ENCODE measurements at places on chromosomes 12 and 14.

GRCh38 chr12:104695453-104696148 lies 238.9 kb downstream of the CHST11 start:
- peak; percentile 93 for DNase-seq

- no peak for DNase-seq
Observed at GRCh38 chr12:93197067-93197593, 180.6 kb upstream of the NUDT4 start.

- DNase-seq: peak; percentile 8
Observed at GRCh38 chr12:62912644-62913043, 22.3 kb downstream of the PPM1H start.

GRCh38 chr12:7058850-7059395 lies 1.6 kb upstream of the C1S start:
- no peak for DNase-seq

DNA sequence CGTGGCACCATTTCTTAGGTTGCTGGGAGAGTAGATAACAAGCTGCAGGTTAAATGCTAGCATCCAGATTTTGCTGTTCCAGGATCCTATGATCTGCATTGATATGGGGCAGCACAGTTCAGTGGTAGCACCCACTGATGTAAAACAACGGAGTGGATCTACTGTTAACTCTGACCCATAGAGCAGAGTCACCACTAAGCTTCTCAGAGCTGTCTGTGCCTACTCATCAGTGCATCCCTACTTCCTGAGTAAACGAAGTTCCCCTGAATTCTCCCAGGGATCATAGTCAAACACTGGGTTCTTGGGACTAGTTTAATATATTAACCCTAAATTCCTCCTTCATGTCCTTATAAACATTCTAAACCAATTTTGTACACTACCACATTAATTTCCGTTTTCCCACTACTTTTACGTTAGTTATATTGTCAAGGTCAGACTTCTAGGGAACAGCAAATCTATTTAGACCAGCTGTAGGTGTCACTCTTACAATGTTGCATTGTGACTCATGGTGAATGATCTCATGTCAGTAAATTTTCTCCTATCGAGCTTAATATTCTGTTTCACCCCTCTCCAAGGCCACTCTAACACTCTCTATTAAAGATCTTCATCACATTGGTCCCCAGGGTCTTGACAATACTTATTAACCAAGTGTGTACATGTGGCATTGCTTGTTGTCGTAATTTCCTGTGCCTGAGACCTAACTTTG lies 10.3 kb downstream of the RERGL start:
- no peak for DNase-seq

- DNase-seq: no peak
Observed at GRCh38 chr12:98591209-98591608, 2.3 kb upstream of the SLC25A3 start.

GRCh38 chr12:23893611-23894010 lies 55.9 kb downstream of the SOX5 start:
- no peak for DNase-seq

DNA sequence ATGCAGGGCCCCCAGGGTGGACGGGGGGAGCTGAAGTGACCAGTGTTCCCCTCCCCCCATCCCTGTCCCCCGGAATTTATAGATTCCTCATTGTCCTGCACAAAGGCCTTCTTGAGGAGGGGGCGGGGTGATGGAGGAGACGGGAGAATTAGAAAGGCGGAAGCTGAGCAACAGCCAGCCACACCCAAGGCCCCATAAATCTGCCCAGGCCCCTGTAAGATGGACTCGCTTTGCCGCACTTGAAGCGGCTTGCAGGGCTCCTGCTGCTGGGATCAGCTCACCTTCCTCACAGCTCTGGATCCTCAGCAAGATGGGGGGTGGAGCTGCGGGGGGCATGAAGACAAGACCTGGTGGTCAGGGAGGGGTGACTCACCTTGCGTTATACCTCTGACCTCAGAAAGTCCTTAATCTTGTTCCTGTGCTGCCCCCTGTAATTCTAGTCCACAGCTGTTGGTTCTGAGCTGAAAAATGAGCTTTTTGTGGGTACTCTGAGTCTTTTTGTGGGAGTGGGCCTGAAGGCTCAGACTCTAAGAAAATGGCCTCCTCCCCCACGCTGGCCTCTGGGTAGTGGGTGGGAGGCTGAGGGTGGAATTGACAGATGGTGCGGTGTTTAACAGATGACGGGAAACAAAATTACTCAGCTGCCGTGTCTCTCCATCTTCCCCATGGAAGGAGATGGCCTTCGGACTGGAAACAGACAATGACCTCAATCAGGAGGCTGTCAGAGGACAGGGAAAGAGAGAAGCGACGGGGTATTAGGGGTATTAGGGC lies 15.8 kb upstream of the ANKRD33 start:
- DNase-seq: peak; percentile 11

GRCh38 chr14:33958605-33959226 lies 7.8 kb upstream of the EGLN3 start:
- no peak for DNase-seq

DNA sequence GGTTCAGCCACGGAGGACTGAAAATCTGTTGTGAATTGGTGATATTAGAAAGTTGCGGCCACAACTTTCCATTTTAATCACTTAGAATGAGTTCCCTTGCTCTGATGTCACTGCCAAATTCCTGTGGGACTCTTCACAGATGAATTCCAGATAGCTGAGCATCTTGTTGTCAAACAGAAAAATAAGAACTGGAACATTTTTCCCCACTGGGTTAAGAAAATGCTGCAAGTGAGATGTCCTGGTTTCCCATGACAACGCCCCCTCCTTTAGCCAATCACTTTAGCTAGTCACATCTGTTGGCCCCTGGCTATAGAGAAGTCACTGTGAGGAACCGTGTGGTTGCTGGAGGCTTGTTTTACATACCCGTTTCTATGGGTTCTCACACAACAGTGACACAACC lies 135.9 kb downstream of the KTN1 start:
- DNase-seq: no peak

DNA sequence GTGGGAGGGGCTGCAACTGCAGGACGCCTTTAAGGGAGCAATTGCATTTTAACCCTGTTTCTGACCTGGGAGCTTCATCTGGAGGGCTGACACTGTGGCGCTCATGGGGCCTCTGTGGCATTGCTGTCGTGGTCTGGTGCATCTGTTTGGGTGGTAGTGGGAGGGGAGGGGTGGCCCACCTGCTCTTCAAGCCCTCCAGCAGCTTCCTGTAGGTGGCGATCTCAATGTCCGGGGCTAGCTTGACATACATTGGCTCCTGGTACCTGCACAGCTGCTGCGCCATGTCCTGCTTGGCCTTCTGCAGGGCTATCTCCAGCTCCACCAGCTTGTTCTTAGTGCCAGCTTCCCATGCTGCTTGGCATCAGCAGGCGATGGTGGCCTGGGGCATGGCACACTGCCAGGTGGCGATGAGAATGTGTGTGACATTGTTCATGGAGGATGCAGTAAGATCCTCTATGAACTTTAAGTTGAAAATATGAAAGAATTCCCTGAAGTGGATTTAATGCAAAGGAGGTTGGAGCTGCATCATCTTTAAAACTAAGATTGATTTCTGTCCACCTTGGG lies 7.7 kb upstream of the KRT82 start:
- DNase-seq: no peak

- no peak for DNase-seq
Observed at GRCh38 chr12:131942671-131943070, 7.1 kb upstream of the EP400 start.

DNA sequence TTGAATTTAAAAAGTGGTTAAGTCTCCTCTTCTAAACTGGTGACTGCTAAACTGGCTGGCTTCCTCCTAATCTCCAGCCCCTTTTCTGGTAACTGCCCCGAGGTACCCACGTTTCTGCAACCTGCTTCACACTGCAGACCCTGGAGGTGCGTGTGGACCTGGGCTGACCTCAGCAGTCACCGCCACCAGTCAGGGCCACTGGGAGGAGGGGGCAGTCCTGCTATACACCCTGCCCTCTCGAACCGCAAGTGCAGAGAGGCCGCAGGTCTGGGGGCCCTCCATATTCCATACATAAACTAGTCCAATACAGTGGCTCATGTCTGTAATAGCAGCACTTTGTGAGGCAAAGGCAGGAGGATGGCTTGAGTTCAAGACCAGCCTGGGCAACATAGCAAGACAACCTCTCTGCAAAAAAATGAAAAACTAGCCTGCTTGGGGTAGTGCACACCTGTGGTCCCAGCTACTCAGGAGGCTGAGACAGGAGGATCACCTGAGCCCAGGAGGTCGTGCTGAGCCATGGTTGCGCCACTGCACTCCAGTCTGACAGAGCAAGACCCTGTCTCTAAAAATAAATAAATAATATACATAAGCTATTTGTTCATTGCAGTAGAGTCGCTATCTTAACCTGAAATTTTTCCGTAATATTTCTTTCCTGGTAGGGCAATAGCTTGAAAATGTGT lies 25.6 kb downstream of the VPS37B start:
- DNase-seq: no peak

DNA sequence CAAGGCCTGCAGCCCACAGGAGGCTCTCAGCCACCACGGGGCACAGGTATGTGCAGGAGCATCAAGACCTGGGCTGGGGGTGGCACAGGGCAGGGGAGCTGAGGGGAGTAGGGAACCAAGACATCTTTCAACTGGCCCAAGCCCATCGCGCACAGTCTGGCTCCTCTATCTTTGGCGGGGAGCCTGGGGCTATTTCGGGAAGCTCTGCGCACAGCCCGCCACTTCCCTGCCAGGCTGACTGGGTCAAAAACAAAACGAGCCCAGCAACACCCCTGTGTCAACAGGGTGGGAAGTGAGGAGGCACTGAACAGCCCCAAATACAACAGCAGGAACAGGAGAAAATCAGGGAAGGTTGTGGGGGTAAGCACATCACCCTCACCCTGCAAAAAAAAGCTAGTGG lies 83.9 kb downstream of the ARL6IP4 start:
- no peak for DNase-seq

GRCh38 chr12:124039276-124039675 lies 66.3 kb downstream of the ZNF664 start:
- DNase-seq: no peak
